ENCODE measurements at places on chromosomes 4 and X. TPM values are rescaled to one million over a fixed set of nuclear protein-coding genes. Genes with fewer than 3 reads are reported as not detected.

OCRL gene
- 14.5 TPM for total RNA-seq

TMEM33 gene
- total RNA-seq: 44.4 TPM

AFF2 gene
- total RNA-seq: 0.74 TPM

NUDT10 gene
- 15.5 TPM for total RNA-seq

EMCN gene
- total RNA-seq: 20.1 TPM

UCHL1 gene
- total RNA-seq: 174 TPM

IBSP gene
- not detected for total RNA-seq

SHOX gene
- total RNA-seq: not detected

C4orf36 gene
- not detected for total RNA-seq

SSX4 gene
- not detected for total RNA-seq

RBM3 gene
- total RNA-seq: 148 TPM

SPIN3 gene
- 12.8 TPM for total RNA-seq

MED12 gene
- 39.3 TPM for total RNA-seq

CBLL2 gene
- total RNA-seq: not detected

USP27X gene
- 2.9 TPM for total RNA-seq

GAR1 gene
- 6.4 TPM for total RNA-seq

THAP9 gene
- total RNA-seq: 4.2 TPM

ARMCX1 gene
- 28.5 TPM for total RNA-seq

OR13H1 gene
- not detected for total RNA-seq

XG gene
- total RNA-seq: 5.9 TPM

SCML2 gene
- 2.2 TPM for total RNA-seq

TMEM154 gene
- 33.1 TPM for total RNA-seq

PAGE2B gene
- total RNA-seq: not detected

CXCR3 gene
- total RNA-seq: not detected

PAGE1 gene
- total RNA-seq: not detected

IQSEC2 gene
- 22.8 TPM for total RNA-seq

PNCK gene
- total RNA-seq: 9.3 TPM

ETDB gene
- not detected for total RNA-seq

ASMTL gene
- 31.7 TPM for total RNA-seq

IL2 gene
- total RNA-seq: not detected

UBE2D3 gene
- total RNA-seq: 347 TPM

PNMA6F gene
- not detected for total RNA-seq

CFI gene
- total RNA-seq: 15.0 TPM

TMEM47 gene
- 44.7 TPM for total RNA-seq

TAF7L gene
- total RNA-seq: 2.5 TPM

OTUD5 gene
- total RNA-seq: 44.7 TPM

IL15 gene
- total RNA-seq: 11.5 TPM

TXK gene
- 8.1 TPM for total RNA-seq

CTAG2 gene
- total RNA-seq: not detected

CSAG3 gene
- not detected for total RNA-seq

GAGE12E gene
- total RNA-seq: not detected

FTSJ1 gene
- 31.7 TPM for total RNA-seq

CLNK gene
- not detected for total RNA-seq

RTL9 gene
- not detected for total RNA-seq

UFSP2 gene
- 20.4 TPM for total RNA-seq

FAM184B gene
- total RNA-seq: not detected
